ENCODE measurements at places on chromosomes 2 and 18. TPM values are rescaled to one million over a fixed set of nuclear protein-coding genes. Genes with fewer than 3 reads are reported as not detected.
A peak's percentile ranks its signal among the peaks of the same experiment; 100 is the strongest.

Gene SCYGR4
- not detected for total RNA-seq

Gene GPR45
- total RNA-seq, result not detected

Gene SERPINB3
- total RNA-seq, result not detected

Gene NEUROD1
- not detected for total RNA-seq

Gene MALT1
- 15.6 TPM for total RNA-seq

DNA sequence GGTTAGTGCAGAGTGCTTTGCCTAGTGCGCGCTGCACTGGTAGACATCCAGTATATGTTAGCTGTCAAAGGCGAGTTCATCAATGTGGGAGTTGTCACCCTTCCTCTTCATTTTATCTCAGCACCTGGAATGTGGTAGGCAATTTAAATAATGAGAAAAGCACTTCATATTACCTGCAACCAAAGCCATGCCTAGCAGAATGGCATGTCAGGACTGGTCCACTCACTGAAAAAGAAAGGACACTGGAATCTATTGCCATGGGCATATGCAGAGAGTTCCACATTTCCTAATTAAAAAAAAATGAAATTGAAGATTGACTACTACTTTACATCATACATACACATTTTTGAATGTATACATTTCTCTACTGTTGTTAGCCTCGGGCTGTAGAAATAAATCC lies 139.6 kb downstream of the PAX3 start:
- DNase-seq, result no peak
- H3K4me3 ChIP-seq, result no peak overlapping the region
- no peaks in the 10 kb centered on the region for H3K27me3 ChIP-seq
- no peaks in the 10 kb centered on the region for H3K36me3 ChIP-seq

DNA sequence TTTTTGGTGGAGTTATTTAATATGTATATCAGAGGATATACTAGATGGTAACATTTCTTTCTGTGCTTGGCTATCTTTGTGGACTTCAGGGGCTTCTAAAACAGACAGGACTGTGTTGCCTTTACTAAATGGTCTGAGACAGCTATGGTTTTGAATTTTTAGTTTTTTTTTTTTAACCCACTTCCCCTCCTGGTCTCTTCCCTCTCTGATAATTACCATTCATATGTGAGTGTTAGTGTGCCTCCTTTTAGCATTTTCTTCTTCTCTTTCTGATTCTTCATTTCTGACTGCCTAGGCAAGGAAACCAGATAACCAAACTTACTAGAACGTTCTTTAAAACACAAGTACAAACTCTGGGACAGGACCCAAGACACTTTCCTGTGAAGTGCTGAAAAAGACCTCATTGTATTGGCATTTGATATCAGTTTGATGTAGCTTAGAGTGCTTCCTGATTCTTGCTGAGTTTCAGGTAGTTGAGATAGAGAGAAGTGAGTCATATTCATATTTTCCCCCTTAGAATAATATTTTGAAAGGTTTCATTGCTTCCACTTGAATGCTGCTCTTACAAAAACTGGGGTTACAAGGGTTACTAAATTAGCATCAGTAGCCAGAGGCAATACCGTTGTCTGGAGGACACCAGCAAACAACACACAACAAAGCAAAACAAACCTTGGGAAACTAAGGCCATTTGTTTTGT lies 52.7 kb downstream of the SMAD4 start:
- no peak overlapping the region for H3K27ac ChIP-seq
- no peak for DNase-seq
- H3K27me3 ChIP-seq, result no peaks in the 10 kb centered on the region
- H3K4me1 ChIP-seq, result no peaks in the 10 kb centered on the region
- no peaks in the 10 kb centered on the region for H3K36me3 ChIP-seq

DNA sequence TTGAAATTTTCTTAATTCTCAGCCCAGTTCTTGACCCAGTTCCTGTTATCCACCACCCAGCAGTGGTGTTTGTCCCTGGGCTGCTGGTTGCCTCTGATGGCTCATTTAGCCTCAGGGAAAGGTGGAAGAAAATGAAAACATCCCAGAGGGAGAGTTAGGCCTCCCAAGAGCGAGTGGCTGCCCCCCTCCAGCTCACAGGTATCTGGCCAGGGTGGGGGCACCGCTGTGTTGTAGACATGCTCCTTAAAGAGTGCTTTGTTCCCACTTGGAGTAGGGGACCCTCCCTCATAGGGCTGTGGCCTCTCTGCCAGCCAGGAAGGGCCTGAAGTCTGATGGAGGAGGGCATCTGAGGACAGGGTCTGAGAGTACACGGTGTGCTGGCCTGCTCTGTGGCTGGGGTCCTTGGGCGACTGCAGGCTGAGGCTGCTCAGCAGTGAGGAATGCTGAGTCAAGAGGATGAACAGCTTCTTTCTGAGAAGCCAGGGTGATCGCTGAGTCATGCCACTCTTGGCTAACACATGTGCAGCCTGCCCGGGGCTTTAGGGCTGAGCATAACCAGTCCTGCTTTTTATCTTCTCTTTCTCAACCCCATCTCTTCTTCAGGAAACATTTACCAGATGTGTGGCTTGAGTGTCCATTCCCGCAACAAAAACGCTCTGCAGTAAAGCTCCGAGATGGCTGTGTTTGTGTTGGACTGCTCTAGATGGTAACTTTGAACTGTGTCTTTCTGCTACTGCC lies 72.3 kb downstream of the IL1R2 start:
- H3K27ac ChIP-seq, result peak overlapping the region; percentile 88
- DNase-seq, result peak; percentile 93
- peaks cover 17% of the 10 kb centered on the region for H3K4me1 ChIP-seq
- H3K36me3 ChIP-seq, result no peaks in the 10 kb centered on the region
- H3K27me3 ChIP-seq, result no peaks in the 10 kb centered on the region

- no peaks in the 10 kb centered on the region for H3K4me1 ChIP-seq
- no peak for DNase-seq
- no peak overlapping the region for H3K27ac ChIP-seq
- no peaks in the 10 kb centered on the region for H3K27me3 ChIP-seq
- no peaks in the 10 kb centered on the region for H3K36me3 ChIP-seq
- no peak overlapping the region for H3K4me3 ChIP-seq
Observed at GRCh38 chr2:113075030-113075429, 7.3 kb downstream of the IL1F10 start.

- no peak overlapping the region for H3K4me3 ChIP-seq
- H3K4me1 ChIP-seq, result no peaks in the 10 kb centered on the region
- no peaks in the 10 kb centered on the region for H3K36me3 ChIP-seq
Observed at GRCh38 chr2:197620133-197620532, 55.3 kb downstream of the RFTN2 start.

GRCh38 chr2:225004597-225004996 lies 37.7 kb downstream of the DOCK10 start:
- peaks cover 3% of the 10 kb centered on the region for H3K4me1 ChIP-seq
- no peaks in the 10 kb centered on the region for H3K36me3 ChIP-seq
- H3K4me3 ChIP-seq, result no peak overlapping the region
- DNase-seq, result no peak

DNA sequence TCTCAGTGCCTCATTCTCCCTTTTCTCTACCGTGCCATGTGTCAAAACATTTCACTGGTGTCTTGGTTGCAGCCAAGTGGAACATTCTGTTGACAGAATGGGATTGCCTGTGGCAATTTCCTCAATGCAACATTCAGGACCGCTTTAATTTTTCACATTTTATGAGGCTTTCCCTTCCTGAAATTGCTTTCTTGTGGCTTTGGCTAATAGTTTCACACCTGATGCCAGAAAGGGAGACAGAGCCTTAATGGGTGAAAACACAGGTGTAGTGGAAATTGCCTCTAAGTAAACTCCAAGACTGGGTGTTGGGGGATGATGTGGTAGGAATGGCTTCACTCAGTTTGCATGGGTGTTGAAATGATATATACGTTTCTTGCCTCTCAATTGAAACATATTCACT lies 278.3 kb downstream of the TSN start:
- no peaks in the 10 kb centered on the region for H3K36me3 ChIP-seq
- no peak overlapping the region for H3K4me3 ChIP-seq
- no peaks in the 10 kb centered on the region for H3K27me3 ChIP-seq
- no peak for DNase-seq
